ENCODE measurements at places on chromosomes 2 and 18. TPM values are rescaled to one million over a fixed set of nuclear protein-coding genes. Genes with fewer than 3 reads are reported as not detected.

The ADCY3 gene
- 35.2 TPM for total RNA-seq

The KCNE4 gene
- total RNA-seq: not detected

The SLC4A5 gene
- total RNA-seq: 4.6 TPM

The NAT8 gene
- not detected for total RNA-seq

The PIEZO2 gene
- total RNA-seq: not detected

The WNT6 gene
- total RNA-seq: not detected
